ENCODE measurements at places on chromosomes 7 and 10.

DNA sequence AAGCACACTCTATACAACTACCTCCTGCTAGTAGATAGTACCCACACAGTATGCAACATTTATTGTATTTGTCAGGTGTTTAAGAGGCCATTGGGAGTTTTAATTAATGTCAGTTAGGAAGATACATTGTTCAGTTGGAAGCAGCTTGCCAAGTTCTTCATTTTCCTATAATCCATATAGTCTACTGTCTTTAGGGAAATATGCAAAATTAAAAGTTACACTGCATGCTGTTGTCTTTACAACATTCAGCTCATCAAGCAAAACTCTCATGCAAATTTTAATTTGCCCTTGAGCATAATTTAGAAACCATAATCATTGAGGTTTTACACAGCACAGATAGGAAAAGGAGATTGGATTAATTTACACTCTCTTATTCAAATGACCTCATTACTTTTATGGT, 17.4 kb downstream of the FOXP2 start:
- no peak for DNase-seq

DNA sequence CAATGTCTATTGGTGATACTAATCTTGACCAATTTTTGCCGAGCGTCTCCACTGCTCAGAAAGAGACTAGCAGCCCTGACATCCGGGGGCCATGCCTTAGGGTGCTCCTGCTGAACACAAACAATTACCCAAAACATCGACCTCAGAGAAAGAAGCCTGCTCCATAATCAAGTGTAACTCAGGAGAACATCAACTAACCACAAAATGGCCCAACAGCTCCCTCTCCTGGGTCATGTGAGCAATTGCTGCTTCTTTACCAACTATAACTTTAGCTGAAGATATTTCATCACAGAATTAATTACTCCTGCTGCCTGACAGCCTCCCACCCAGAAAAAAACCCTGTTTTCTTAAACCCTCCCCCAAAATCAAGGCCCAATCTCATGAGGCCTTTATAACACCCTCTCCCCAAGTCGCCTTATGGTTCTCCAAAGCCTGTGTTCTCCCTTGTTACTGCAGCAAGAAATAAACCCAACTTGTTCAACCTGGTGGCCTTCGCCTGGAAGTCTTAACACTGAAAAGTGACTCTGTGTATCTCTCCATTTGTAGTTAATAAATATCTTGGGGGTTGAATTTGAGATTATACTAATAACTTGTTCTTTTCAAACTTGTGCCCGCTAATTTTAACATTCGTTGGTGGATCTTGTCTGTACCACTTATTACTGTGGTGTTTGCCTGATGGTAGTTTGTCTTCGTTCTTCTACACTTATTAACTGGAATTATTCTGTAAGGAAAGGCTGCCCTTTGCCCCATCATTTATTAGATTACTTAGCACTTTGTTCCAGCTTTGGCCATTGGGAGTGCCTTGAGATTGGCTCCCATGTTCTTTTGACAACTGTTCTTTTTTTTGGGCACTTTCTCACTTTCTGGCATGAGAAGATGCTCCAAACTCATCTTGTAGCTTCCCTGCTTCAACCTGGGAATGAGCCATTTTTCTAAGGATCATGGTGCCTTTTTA, 21.2 kb upstream of the RAMP3 start:
- DNase-seq = peak; percentile 70

DNA sequence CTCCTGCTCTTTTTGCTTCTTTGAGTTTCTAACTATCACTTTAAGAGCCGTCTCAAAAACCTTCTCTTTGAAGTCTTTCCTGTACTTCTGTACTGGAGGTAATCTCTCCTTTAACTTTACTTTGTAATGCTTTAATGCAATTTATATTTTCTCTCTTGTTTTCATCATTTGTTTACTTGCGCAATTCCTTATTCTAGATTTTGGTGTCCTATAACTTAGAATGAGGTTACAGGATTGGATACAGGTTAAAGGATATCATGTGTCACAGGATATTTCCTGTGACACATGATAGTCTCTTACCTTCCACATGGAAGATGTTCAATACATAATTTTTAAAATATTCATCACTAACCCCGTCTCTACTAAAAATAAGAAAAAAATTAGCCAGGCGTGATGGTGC, 42.4 kb upstream of the CPN1 start:
- DNase-seq = no peak

DNA sequence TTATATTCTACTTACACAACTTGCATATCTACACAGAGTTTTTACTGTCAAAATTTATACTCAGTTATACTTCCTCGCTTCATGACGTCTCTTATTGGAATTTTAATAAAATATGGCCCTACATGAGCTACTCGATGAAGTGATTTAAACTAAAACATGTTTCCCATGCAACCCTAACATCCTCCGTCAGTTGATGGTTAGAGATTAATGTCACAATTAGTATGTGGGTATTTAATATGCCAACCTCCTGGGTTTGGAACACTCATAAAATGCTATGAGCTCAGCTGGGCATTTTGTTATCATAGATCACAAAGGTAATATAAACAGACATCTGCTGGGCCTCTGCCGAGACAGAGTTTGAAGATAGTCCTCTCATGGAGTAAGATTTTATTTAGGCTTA, 66.5 kb downstream of the GNAT3 start:
- DNase-seq = no peak

- DNase-seq = no peak
Measured at GRCh38 chr7:157834501-157835163, 497.8 kb downstream of the DNAJB6 start.

GRCh38 chr7:131691454-131692130, 135.2 kb upstream of the PODXL start:
- no peak for DNase-seq

- no peak for DNase-seq
Measured at GRCh38 chr10:108358912-108359311, 1194.4 kb upstream of the SORCS1 start.

- DNase-seq = no peak
Measured at GRCh38 chr7:33448035-33448434, 318.7 kb downstream of the BBS9 start.

DNA sequence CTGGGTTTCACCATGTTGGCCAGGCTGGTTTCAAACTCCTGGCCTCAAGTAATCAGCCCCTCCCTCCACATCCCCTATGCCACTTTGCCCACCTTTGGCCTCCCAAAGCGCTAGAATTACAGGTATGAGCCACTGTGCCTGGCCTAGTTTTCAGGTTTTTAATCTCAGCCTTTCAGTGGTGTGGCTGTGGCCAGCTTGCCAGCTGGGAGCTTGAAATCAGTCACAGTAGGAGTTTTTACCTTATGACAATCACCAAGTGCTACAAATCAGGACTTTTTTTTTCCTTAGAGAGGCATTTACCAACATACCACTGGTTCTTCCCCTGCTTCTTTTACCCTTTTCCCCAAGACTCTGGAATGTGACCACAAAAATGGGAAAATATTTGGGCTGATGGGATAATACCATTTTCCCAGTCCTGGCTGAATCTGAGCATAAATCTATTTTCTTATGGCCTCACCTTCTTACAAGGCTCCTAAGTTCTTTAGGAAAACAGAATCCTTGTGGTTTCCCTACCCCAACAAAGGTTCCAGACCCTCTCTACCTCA, 6.2 kb downstream of the STEAP4 start:
- DNase-seq = no peak

DNA sequence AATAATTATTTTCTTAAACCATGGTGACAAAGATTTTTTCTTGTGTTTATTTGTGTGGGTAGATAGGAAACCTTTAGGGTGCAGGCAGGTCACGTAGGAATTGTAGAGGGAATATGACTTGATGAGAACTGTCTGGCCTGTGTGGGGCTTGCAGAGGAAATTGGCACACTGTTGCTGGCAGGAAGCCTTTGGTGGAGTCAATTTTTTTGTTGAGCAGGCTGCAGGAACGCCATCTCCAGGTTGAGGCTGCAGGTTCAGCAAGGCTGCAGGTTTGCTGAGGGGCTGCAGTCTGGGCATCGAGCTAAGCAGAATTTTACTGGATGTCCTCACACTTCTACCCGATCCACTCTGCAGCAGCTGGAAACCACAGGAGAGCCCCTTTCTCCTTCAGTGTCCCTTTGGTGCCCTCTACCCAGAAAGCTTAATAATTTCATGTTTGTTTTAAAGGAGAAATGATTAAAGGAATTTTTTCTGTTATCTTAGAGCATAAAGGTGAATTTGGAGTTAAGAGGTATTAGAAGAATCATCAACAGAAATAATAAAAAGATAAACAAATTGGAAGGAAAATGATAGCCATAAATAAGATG, 37.0 kb downstream of the TBC1D12 start:
- no peak for DNase-seq

- DNase-seq = no peak
Measured at GRCh38 chr10:49039409-49039808, 75.9 kb downstream of the VSTM4 start.

GRCh38 chr10:102832987-102833386, 4.2 kb downstream of the CYP17A1 start:
- no peak for DNase-seq

- DNase-seq = peak; percentile 53
Measured at GRCh38 chr10:78774999-78775711, 293.6 kb upstream of the ZMIZ1 start.

DNA sequence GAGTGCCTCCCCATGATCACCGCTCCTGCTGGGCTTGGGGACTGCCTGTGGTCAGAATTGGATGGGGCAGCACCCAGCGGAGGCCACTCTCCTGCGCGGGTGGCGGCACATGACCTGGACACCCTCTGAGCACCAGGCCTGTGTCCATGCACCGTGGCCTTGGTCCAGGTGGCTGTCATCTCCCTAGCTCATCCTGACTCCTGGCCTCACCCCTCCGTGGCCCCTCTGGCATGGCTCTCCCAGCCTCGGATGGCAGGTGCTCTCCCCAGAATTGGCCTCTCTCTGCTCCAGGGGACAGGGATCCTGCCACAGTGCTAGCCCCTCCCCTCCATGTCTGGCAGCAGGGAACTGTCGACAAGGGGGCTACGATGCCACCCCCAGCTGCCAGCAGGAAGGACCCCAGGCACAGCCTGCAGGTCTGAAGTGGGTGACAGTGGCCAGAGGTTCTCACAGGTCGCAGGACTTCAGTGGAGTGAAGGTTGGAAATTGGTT, 37.2 kb upstream of the BTBD16 start:
- DNase-seq = peak; percentile 76

DNA sequence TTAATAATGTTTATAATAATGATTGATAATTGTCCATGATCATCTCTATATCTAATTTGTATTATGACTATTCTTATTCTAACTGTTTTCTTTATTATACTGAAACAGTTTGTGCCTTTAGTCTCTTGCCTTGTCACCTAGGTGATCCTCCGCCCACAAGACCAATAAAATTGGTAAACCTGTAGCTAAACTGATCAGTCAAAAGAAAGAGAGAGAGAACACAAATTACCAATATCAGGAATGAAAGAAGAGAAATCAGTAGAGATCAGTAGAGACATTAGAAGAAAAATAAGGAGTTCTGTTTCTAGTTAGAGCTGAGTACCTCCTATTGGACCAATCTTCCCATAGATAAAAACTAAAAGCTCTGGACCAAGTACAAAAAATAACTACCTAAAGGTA, 6.1 kb upstream of the COA1 start:
- DNase-seq = no peak

DNA sequence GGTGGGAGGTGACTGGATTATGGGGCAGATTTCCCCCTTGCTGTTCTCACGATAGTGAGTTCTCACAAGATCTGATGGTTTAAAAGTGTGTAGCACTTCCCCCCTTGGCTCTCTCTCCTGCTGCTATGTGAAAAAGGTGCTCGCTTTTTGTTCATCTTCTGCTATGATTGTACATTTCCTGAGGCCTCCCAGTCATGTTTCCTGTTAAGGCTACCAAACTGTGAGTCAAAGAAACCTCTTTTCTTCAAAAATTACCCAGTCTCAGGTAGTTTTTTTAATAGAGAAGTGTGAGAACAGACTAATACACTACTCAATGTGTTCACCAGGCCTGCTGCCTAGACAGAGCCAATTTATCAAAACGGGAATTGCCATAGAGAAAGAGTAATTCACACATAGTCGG, 49.7 kb downstream of the SDHAF3 start:
- DNase-seq = no peak

GRCh38 chr7:103644319-103644718, 198.3 kb upstream of the SLC26A5 start:
- no peak for DNase-seq

DNA sequence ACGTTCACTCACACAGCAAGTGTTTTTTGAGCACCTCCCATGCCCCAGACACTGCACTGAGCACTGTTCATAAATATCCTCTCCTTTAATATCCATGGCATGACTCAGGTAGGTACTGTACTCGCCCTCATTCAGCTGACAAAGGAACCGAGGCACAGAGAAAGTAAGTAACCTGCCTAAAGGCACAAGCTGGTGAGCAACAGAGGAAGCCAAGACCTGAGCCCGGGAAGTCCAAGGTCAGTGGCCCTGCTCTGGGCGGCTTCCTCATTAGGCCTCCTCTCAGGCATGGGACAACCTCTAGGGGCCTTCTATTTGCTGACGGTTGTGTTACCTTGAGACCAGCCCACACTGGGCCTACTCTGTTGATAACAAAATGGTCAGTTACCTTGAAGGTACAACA, 45.1 kb upstream of the EZH2 start:
- DNase-seq = no peak

- no peak for DNase-seq
Measured at GRCh38 chr7:108537229-108537628, 11.3 kb upstream of the PNPLA8 start.

GRCh38 chr7:143372070-143372469, 9.1 kb upstream of the ZYX start:
- DNase-seq = no peak

GRCh38 chr10:76172020-76172419, 740.6 kb downstream of the LRMDA start:
- DNase-seq = no peak

DNA sequence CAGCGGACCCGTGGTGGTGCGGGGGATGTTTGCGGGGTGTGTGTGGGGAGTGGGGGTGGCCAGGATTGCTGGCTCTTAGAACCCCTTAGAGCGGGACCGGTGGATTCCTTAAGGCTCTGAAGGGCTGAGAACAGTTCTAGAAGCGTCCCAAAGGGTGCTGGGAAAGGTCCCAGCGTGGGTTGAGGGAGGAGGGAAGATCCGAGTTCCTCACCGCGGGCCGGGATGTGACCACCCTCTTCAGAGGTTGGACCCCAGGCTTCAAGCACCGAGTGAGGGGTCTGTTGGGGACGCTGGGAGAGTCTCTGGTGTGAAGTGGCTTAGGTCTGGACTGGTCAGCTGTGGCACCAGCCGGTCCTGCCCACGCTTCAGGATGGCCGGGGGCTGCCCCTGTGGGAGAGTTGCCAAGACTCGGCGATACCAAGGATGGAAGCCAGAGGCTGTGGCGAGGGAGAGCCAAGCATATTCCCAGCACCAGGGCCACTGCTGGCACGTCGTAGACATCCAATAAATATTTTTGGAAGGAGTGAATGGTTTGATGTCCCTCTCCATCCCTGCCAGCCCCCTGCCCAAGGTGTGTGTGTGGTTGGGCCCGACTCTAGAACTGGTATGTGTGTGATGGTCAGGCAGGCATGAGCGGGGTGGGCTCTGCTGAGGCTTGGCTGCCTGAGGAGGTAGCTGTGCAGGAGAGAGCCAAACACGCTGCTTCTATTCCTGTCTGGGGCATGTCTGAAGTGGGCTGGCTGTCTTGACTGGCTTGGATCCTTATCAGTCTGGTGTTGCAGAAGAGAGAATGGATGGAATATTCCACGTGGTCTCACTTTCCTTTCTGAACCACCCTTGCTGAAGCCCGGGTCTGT, 19.2 kb downstream of the ZNF775 start:
- DNase-seq = no peak
